ENCODE measurements at places on chromosomes 3 and 15. TPM values are rescaled to one million over a fixed set of nuclear protein-coding genes. Genes with fewer than 3 reads are reported as not detected.

The MKRN3 gene
- 0.22 TPM for total RNA-seq

DNA sequence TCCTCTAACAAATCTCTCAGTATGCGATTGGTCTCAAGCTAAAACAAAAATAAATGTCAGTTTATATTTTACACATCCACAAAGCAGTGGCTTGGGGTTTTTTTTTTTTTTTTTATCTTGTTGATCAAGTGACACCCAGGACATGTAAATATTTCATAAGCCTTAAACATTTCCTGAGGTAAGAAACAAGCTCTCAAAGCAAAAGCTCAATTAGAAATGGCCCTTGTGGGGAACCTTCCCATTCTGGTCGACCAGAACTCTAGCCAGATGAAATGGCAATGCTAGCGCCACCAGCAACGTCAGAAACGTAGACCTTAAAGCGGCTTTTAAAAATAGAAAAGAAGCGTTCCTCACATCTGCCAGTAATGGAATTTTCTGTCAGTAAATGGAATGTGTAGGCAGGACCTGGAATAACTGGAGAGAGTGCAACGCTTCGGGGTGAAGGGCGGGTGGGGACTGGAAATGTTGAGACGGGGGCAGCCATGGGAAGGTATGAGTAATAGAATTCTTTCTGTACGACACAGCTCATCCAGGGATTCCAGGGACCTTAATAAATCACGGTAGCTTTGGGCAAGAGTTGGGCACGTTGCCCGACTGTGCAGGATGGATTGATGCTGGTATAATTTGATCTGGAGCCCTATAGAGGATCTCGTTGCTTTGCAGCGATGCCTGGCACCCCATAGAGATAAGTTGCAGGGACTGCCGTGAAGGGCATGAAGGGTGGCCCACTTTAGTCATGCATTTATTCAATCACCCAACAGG, 44.4 kb downstream of the BTD start:
- peaks cover 31% of the 10 kb centered on the region for H3K4me1 ChIP-seq
- H3K4me3 ChIP-seq = no peak overlapping the region
- H3K27me3 ChIP-seq = no peaks in the 10 kb centered on the region
- DNase-seq = peak; percentile 44
- H3K27ac ChIP-seq = peak overlapping the region; percentile 90

DNA sequence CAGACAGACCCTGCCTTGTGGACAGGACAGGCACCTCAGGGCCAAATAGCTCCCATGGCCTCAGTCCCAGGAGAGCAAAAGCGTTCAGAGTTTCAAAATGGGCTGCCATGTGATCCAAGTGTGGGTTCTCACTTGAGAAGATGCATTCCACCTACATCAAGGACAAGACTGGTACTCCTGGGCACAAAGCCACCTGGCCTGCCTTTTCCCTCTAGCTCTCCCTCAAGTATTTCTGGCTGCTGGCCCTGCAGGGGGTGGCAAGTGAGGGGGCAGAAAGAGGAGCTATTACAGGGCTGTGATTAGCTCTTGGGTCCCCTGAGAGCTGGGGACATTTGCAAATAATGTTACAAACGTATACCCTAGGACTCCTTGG, 6.5 kb upstream of the COL7A1 start:
- H3K4me1 ChIP-seq = peaks cover 26% of the 10 kb centered on the region
- no peak overlapping the region for H3K27ac ChIP-seq
- H3K4me3 ChIP-seq = no peak overlapping the region
- H3K27me3 ChIP-seq = no peaks in the 10 kb centered on the region
- no peak for DNase-seq
- peaks cover 19% of the 10 kb centered on the region for H3K36me3 ChIP-seq

DNA sequence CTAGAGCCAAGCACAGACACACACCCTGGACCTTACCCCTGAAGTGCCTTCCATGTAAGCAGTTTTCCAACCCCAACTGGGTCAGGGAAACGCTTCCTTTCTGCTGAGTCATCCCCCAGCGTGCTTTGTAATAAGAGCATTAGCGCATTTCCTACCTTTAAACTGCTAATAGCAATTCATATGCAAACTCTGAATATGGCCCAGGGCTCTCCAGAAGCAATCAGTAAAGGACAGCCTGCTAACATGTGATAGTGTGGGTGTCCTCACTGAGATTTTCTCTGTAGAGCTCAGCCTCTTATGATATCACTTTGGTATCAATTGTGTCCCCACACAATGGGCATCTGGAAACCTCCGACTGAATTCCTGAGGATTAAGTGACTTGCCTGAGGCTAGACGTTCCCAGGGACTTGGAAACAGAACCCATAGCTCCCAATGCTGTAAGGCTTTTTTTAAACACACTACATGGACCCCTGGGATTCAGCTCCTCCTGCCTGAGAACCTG, 5.6 kb downstream of the GABRB3 start:
- DNase-seq = no peak
- H3K4me3 ChIP-seq = no peak overlapping the region
- no peak overlapping the region for H3K27ac ChIP-seq
- H3K27me3 ChIP-seq = peaks cover 40% of the 10 kb centered on the region
- peaks cover 5% of the 10 kb centered on the region for H3K4me1 ChIP-seq

The BUB1B gene
- total RNA-seq = 38.2 TPM

DNA sequence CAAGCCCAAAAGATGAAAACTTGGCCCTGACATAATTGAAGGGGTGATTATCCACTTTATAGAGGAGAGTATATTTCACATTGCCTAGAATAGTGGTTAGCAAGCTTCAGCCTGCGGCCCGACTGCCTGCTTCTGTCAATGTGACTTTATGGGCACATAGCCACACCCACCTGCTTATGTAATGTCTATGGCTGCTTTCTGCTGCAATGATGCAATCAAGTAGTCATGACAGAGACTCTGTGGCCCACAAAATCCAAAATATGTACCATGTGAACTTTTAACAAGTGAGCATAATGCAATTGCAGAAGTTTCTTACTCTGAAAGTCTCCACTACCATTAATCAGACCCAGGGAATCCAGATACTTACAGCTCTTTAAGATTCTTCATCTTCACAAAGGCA, 103.1 kb downstream of the LRIG1 start:
- no peak overlapping the region for H3K27ac ChIP-seq
- no peaks in the 10 kb centered on the region for H3K4me1 ChIP-seq
- peaks cover 8% of the 10 kb centered on the region for H3K36me3 ChIP-seq
- DNase-seq = no peak
- H3K4me3 ChIP-seq = no peak overlapping the region

The AP3B2 gene
- 2.5 TPM for total RNA-seq

The IL17RD gene
- 27.5 TPM for total RNA-seq

DNA sequence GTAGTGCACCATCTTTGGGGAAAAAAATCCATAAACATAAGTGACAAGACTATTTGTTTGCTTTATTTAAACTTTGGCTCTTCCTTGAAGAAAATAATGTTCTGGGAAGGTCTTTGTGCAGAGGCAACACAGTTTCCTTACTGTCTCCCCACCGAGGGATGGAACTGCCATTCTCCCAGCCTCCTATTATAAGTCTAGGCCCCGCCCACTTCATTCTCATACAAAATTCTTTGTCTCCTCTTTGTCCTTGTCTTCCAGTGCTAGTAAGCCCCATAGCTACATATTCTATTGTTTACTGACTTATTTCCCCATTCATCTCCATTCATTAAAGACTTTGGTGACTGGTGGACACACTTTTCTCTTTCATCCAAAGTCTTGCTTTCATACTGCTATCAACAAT, 316.5 kb upstream of the ROBO2 start:
- H3K36me3 ChIP-seq = no peaks in the 10 kb centered on the region
- H3K4me1 ChIP-seq = peaks cover 4% of the 10 kb centered on the region
- H3K27ac ChIP-seq = no peak overlapping the region

DNA sequence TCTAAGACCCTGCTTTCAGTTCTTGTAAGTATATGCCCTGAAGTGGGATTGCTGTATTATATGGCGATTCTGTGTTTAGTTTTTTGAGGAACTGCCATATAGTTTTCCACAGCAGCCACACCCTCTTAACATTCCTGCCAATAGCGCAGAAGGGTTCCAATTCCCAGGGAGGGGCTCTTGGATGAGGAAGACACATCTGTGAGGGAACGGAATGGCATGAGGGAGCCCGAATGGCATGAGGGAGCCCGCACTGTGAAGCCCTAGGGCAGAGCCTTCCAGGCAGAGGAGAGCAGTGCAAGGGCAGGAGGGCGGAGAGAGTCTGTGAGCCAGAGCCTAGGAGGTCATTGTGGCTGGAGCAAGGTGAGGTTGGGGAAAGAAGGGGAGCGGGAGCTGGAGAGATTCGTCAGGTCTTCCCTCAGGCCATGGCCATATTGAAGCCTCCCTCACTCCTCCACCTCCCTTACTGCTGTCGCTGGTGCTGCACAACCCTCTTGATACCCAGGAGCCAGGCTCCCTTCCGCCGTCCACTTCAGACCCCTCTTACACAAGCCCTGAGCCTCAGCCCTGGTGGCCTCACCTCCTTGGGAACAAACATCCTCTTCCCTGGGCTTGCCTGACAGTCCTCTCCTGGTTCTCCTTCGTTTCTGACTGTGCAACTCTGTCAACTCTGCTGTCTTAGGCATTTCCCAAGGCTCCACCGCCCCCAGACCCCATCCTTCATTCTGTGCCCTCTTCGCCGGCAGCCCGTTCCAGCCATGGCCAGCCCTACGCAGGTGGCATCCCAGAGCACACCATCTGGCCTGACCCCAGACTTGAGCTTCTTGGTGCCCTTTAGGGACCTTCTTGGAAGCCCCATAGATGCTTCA, 51.4 kb downstream of the FGD5 start:
- no peak overlapping the region for H3K27ac ChIP-seq
- no peaks in the 10 kb centered on the region for H3K4me1 ChIP-seq
- H3K27me3 ChIP-seq = peaks cover 17% of the 10 kb centered on the region
- H3K36me3 ChIP-seq = no peaks in the 10 kb centered on the region

GRCh38 chr3:48738144-48738536, 21.1 kb upstream of the IP6K2 start:
- H3K36me3 ChIP-seq = no peaks in the 10 kb centered on the region
- H3K4me3 ChIP-seq = no peak overlapping the region
- no peak for DNase-seq
- H3K4me1 ChIP-seq = peaks cover 14% of the 10 kb centered on the region
- no peaks in the 10 kb centered on the region for H3K27me3 ChIP-seq

The TRIM42 gene
- not detected for total RNA-seq

GRCh38 chr3:17195856-17196604, 311.3 kb downstream of the PLCL2 start:
- H3K4me3 ChIP-seq = no peak overlapping the region
- no peak for DNase-seq
- H3K4me1 ChIP-seq = peaks cover 6% of the 10 kb centered on the region
- H3K27ac ChIP-seq = peak overlapping the region; percentile 0
- peaks cover 7% of the 10 kb centered on the region for H3K36me3 ChIP-seq

- no peak for DNase-seq
- H3K4me1 ChIP-seq = no peaks in the 10 kb centered on the region
- peaks cover 49% of the 10 kb centered on the region for H3K27me3 ChIP-seq
- no peak overlapping the region for H3K27ac ChIP-seq
Observed at GRCh38 chr15:100849021-100849854, 30.4 kb upstream of the ALDH1A3 start.

The TIGIT gene
- total RNA-seq = not detected

GRCh38 chr15:95922431-95922830, 408.1 kb upstream of the NR2F2 start:
- H3K4me3 ChIP-seq = no peak overlapping the region
- H3K4me1 ChIP-seq = no peaks in the 10 kb centered on the region
- H3K27ac ChIP-seq = no peak overlapping the region
- no peaks in the 10 kb centered on the region for H3K27me3 ChIP-seq
- DNase-seq = no peak
- H3K36me3 ChIP-seq = no peaks in the 10 kb centered on the region

The PLA2G4D gene
- total RNA-seq = not detected

The ITIH3 gene
- total RNA-seq = 25.0 TPM

DNA sequence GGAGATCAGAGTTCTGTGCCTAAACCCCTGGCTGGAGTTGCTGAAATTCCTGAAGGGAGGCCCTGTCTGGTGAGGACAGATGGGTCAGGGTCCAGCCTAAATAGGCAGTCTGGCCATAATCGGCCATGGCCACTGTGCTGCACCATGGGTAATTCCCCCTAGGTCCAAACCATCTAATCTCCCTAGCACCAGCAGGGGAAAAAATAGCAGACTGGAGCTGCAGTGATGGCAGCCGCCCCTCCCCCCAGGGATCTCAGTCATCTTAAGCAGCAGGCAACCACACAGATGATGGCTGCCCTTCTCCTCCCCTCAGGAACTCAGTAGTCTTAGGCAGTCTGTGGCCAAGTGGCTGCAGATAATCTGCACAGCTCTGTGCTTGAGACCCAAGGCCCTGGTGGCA, 68.4 kb upstream of the CD96 start:
- no peaks in the 10 kb centered on the region for H3K27me3 ChIP-seq
- peaks cover 11% of the 10 kb centered on the region for H3K36me3 ChIP-seq
- H3K4me3 ChIP-seq = no peak overlapping the region
- H3K27ac ChIP-seq = no peak overlapping the region
- H3K4me1 ChIP-seq = peaks cover 30% of the 10 kb centered on the region

DNA sequence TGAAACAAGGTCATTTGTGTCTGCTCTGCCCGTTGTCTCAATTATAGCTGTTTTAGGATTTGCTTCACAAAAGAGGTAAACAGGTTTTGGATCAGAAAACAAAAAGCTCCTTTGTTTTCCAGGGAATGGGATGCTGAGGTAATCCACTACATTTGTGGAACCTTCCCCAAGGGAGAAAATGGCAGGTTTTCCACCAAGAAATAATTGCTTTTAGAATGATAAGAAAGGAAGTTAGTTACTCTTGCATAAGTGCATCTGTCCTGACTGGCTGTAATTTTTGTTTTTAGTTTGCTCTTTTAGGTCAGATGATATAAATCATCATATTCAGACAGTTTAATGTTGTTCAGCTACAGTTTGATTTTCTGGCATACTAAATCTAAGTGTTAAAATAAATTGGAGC, 198.5 kb upstream of the COL8A1 start:
- peaks cover 6% of the 10 kb centered on the region for H3K4me1 ChIP-seq
- H3K4me3 ChIP-seq = no peak overlapping the region
- H3K27me3 ChIP-seq = no peaks in the 10 kb centered on the region
- H3K36me3 ChIP-seq = no peaks in the 10 kb centered on the region

DNA sequence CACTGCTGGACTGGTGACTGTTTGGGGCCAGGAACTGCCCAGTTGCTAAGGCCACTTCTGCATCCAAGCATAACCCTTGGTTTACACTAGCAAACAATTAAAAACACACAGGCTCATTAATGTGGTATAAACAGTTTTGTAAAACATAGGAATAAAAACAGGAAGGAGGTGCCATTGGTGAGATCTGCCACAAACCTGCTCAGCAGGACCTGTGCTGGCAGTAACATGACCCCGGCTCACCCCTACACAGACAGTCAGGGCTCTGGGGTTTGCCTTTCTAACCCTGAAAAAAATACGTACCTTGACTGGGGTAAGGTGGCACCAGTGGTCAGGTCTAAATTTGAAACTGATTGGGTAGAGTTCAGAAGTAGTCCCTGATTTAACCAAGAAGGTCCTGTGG, 76.2 kb downstream of the ATP1B3 start:
- H3K27ac ChIP-seq = peak overlapping the region; percentile 80
- no peak overlapping the region for H3K4me3 ChIP-seq
- peaks cover 40% of the 10 kb centered on the region for H3K36me3 ChIP-seq
- H3K4me1 ChIP-seq = peaks cover 30% of the 10 kb centered on the region

Measured in mesothelial cell of epicardium (in vitro differentiated cells).